ENCODE measurements at places on chromosomes 3 and 15. TPM values are rescaled to one million over a fixed set of nuclear protein-coding genes. Genes with fewer than 3 reads are reported as not detected.
A peak's percentile ranks its signal among the peaks of the same experiment; 100 is the strongest.

DNA sequence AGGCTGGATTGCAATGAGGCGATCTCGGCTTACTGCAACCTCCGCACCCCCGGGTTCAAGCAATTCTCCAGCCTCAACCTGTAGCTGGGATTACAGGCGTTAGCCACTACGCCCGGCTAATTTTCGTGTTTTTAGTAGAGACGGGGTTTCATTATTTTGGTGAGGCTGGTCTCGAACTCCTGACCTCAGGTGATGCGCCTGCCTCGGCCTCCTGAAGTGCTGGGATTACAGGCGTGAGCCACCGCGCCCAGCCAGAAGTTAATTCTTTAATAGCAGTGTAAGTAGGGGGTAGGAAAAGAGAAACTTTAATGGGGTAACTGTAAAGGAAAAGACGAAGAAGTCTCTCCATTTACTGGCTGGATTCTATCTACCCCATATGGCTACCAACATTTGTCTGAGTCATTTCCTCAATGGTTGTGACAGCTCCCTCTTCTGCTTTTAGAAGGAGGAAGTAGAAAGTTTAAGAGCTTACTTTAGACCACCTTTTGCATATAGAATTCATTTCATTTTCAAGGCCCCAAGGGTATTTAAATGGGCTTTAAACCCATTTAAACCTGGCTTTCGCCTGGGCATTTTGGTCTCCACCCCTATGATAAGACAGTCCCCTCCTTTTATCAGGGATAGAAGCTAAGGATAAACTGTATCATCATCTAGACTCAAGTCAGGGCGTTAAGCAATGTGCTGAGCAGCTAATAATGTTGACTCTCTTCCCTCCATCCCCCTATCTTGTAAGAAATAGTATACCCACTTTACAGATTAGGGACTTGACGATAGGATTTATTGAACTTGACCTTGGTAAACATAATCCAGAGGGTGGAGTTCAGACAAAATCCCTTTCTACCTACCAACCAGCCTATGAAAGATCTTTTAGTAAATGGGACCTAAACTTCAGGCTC lies 1.1 kb upstream of the CDV3 start:
- H3K27ac ChIP-seq, result peak overlapping the region; percentile 96
- DNase-seq, result no peak
- no peaks in the 10 kb centered on the region for H3K36me3 ChIP-seq
- H3K4me1 ChIP-seq, result peaks cover 30% of the 10 kb centered on the region

DNA sequence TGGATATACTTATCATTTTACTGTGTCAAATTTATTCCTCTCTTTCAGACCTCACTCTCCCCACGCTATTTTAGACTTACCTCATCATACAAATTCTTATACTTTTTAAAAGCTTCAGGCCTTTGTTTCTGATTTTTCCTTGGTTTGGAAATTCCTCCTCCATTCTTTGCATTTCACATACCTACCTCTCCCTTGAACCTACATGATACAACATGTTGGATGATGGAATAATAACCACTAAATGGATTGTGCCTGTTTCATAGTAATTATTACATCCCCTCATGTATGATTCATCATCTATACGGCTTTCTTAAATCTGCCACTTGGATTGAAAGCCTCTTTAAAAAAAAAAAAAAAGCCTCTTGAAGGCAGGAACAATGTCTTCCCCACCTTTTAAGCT lies 24.6 kb downstream of the TRIP4 start:
- no peak overlapping the region for H3K27ac ChIP-seq
- no peak for DNase-seq
- H3K4me3 ChIP-seq, result no peak overlapping the region
- peaks cover 2% of the 10 kb centered on the region for H3K36me3 ChIP-seq
- H3K27me3 ChIP-seq, result no peaks in the 10 kb centered on the region

The FANCD2OS gene
- not detected for total RNA-seq

GRCh38 chr15:26126070-26126469 lies 262.9 kb upstream of the ATP10A start:
- H3K36me3 ChIP-seq, result no peaks in the 10 kb centered on the region
- H3K27me3 ChIP-seq, result no peaks in the 10 kb centered on the region
- no peaks in the 10 kb centered on the region for H3K4me1 ChIP-seq
- DNase-seq, result no peak
- no peak overlapping the region for H3K4me3 ChIP-seq

DNA sequence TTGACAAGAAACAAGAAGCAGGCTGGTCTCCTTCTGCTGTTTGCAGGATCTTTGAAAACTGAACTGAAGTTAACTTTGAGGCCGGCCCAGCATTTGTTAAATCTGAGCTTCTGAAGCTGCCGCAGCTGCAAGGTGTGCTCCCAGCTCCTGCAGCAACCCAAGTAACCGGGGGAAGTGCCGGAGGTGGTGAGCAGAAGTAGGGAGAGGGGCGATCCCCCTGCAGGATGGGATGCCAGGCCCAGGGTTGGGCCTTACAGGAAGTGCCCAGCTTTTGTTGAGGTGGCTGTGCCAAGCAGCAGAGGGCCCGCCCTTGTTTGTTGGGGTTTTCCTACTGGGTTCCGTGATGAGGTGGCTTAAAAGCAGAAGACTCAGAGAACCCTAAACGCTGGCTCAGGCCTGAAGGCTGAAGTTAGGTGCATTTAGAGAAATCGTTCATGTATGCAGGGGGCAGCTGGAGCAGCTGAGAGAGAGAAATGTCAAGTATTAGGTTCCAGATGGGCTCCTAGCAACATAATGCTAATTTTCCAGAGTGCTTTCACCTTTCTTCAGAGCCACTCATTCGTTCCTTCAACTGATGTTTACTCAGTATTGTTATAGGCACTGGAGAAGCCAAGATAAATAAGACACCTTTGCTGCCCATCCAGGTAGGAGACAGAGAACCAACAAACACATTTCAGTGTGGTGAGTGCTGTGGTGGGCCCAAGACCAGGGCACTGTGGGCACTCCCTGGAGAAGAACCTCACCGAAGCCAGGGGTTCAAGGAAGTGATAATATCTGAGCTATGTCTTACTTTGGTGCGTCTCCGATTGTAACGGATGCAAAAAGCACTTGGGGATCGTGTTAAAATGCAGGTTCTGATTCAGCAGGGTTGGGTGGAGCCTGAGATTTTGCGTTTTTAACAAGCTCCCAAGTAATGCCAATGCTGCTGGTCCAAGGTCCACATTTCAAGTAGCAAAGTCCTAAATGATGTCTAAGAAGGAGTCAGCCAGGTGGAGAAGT lies 42.2 kb upstream of the PLCL2 start:
- H3K27me3 ChIP-seq, result no peaks in the 10 kb centered on the region
- no peaks in the 10 kb centered on the region for H3K36me3 ChIP-seq
- H3K4me1 ChIP-seq, result peaks cover 71% of the 10 kb centered on the region
- peak; percentile 22 for DNase-seq
- H3K4me3 ChIP-seq, result peak overlapping the region; percentile 51
- H3K27ac ChIP-seq, result peak overlapping the region; percentile 80

DNA sequence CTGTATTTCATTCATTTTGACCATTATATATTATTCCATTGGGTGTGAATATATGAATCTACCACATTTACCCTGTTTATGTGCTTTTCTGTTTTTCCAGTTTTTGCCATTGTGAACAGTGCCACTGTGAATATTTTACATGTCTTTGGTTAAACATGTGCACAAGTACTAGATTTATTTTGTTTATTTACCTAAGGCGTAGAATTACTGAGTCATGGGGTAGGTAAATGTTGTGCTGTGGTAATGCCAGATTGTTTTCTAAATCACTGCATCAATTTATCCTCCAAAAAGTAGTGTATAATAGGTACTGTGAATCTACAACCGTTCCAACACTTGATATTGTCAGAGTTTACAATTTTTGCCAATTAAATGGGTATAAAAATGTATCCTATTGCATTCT lies 362.1 kb upstream of the AGTR1 start:
- no peak overlapping the region for H3K4me3 ChIP-seq
- H3K27ac ChIP-seq, result no peak overlapping the region
- no peak for DNase-seq

- H3K27ac ChIP-seq, result no peak overlapping the region
- DNase-seq, result no peak
- H3K4me1 ChIP-seq, result no peaks in the 10 kb centered on the region
- no peaks in the 10 kb centered on the region for H3K27me3 ChIP-seq
- no peaks in the 10 kb centered on the region for H3K36me3 ChIP-seq
- no peak overlapping the region for H3K4me3 ChIP-seq
Observed at GRCh38 chr15:51315726-51316125, 22.7 kb downstream of the CYP19A1 start.

DNA sequence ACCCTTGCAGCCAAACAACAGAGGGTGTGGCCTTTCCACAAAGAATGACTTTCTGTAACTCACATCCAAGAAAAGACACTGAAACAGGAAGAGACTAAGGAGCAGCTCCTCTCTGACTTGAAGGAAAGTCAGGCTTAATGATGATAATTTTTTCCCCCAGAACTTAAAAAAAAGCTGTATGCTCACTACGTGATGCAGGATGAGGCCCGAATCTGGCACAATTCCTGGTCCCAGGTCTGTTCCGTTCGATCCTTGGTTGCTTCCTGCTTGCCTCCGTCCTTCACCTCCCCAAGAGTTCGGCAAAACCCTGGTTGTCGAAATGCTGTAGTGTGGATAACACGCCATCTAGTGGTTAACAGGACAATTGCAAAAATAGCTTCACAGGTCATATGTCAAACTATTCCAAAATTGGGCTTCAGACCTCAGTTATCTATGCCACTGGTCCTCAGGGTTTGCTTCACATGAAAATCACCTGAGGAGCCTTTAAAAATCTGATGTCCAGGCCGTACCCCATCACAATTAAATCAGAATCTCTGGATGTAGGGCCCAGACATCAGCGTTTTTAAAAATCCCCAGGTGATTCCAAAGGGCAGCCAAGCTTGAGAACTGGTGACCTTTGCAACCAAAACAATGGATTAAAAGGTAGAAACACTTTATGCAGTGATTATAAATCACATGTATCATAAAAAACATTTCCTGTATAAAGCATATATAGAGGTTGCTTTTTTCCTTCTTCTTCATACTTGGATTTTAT lies 28.1 kb upstream of the SYNM start:
- H3K27ac ChIP-seq, result no peak overlapping the region
- H3K4me3 ChIP-seq, result peak overlapping the region; percentile 38
- H3K4me1 ChIP-seq, result no peaks in the 10 kb centered on the region
- H3K36me3 ChIP-seq, result no peaks in the 10 kb centered on the region
- peak; percentile 47 for DNase-seq

- H3K27me3 ChIP-seq, result no peaks in the 10 kb centered on the region
- no peaks in the 10 kb centered on the region for H3K4me1 ChIP-seq
- H3K27ac ChIP-seq, result no peak overlapping the region
- DNase-seq, result no peak
Observed at GRCh38 chr15:51112078-51112477, 17.4 kb upstream of the TNFAIP8L3 start.

GRCh38 chr3:25508901-25509300 lies 80.8 kb downstream of the RARB start:
- H3K4me1 ChIP-seq, result peaks cover 58% of the 10 kb centered on the region
- no peaks in the 10 kb centered on the region for H3K27me3 ChIP-seq
- H3K27ac ChIP-seq, result peak overlapping the region; percentile 79
- H3K36me3 ChIP-seq, result no peaks in the 10 kb centered on the region
- DNase-seq, result no peak

GRCh38 chr3:172972067-172972466 lies 169.0 kb downstream of the SPATA16 start:
- H3K36me3 ChIP-seq, result no peaks in the 10 kb centered on the region
- H3K27me3 ChIP-seq, result no peaks in the 10 kb centered on the region
- no peak for DNase-seq

- H3K27me3 ChIP-seq, result no peaks in the 10 kb centered on the region
- peak within 1 kb of the TSS; percentile 77 for H3K4me3 ChIP-seq
- peak; percentile 88 for DNase-seq
Observed at GRCh38 chr3:134374105-134374790, at the start of gene AMOTL2. Gene AMOTL2 (minus strand): TSS chr3:134374447. CDS start chr3:134371433, 3,014 bp downstream.

DNA sequence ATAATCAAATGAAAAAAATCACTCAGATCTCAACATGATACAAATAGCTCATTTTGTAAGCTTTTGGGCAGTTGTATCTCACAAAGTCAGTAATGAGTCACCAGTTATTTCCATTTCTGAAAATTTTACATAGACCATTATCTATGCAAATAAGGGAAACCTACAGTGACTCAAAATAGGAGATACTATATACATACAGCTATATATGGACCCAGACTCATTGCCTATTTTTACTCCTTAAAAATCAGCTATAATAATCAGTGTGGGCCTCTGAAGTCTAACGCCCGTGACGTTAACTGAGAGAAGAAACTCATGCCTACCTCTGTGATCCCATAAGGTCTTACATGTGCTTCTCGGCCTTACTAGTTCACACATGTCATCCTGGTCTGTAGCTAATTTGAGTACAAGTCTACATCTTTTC lies 31.6 kb downstream of the LRIG1 start:
- peaks cover 51% of the 10 kb centered on the region for H3K4me1 ChIP-seq
- H3K4me3 ChIP-seq, result no peak overlapping the region
- H3K27ac ChIP-seq, result no peak overlapping the region
- no peak for DNase-seq
- H3K27me3 ChIP-seq, result no peaks in the 10 kb centered on the region

The CDHR4 gene
- total RNA-seq, result not detected

DNA sequence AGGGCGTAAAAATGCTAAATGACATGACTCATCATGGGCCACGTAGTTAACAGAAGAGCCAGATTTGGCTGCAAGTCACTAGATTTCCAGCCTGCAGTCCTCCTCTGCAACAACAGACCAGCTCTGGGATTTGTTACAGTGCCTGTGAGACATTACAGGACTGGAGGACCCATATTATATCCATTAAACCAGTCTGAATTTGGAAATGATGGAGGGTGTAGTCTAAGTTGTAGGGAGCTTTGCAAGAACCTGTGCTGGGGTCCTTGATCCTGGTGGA lies 10.8 kb downstream of the ZNF774 start:
- peaks cover 24% of the 10 kb centered on the region for H3K4me1 ChIP-seq
- peak overlapping the region; percentile 81 for H3K27ac ChIP-seq
- DNase-seq, result peak; percentile 37
- no peaks in the 10 kb centered on the region for H3K36me3 ChIP-seq

DNA sequence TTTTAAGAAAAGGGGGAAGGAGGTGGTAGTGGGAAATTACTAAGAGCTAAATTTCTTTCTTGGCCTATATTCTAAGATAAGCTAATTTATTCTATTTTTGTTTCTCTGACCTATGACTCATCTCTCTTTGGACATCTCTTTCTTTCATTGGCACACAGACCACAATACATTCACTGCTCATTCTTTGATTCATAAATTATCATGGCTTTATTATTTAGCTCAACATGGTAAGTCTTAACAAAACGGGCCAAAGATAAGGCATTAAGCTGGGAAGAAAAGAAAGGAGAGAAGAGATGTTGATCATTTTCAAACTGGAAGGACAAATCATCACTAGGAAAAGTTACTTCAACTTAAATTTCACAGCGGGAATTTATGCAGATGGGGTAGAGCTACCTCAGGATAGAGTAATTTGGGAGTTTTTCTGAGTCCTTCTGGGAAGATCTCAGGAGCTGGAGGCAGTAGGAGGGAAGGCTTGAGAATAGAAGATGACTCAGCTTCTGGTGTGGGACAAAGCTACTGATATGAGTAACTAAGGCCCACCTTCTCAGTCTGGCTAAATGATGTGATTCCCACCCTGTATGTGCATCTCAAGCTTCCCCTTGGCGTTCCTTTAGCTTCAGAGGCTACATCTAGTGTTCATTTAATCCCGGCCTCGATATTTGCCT lies 7.5 kb upstream of the ALCAM start:
- peaks cover 4% of the 10 kb centered on the region for H3K27me3 ChIP-seq
- H3K36me3 ChIP-seq, result no peaks in the 10 kb centered on the region
- H3K4me1 ChIP-seq, result no peaks in the 10 kb centered on the region
- DNase-seq, result no peak

The NR2F2 gene
- total RNA-seq, result 9.4 TPM

GRCh38 chr3:195162816-195163215 lies 108.1 kb downstream of the XXYLT1 start:
- H3K27me3 ChIP-seq, result no peaks in the 10 kb centered on the region
- peak overlapping the region; percentile 58 for H3K27ac ChIP-seq
- no peak overlapping the region for H3K4me3 ChIP-seq
- H3K36me3 ChIP-seq, result no peaks in the 10 kb centered on the region

The ZPLD1 gene
- not detected for total RNA-seq

Measured in gastrocnemius medialis (tissue), 4 donors.